ENCODE measurements at places on chromosomes 1 and 21.

- DNase-seq: no peak
These were observed 46.9 kb downstream of the SLC45A1 start for GRCh38 chr1:8364528-8365442.

DNA sequence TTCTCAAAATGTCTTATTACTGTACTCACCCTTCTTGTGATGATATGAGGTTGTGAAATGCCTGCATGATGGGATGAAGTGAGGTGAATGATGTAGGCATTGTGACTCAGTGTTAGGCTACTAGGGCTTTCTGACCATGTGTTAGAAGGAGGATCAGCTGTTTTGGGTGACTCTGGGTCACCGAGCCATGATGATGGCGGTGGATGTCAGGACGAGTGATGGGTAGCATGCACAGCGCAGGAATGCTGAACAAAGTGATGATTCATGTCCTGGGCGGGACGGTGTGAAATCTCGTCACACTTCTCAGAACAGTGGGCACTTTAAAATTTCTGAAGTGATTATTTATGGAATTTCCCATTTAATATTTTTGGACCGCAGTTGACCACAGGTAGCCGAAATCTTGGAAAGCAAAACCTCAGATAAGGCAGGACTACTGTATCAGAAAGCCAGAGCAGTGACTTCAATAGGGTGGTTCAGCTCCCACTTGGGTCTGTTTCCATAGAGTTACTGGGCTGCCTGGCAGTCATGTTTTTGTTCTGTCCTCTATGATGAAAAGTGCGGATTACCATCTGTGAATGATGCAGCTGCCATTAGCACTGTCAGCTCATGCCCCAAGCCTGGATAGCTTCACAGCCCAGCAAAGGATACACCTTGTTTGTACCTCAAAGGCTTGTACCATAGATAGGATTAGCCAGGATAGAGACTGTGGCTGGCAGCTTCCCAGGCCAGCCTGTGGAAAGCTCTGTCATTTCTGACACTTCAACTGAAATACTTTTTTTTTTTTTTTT lies 26.6 kb downstream of the IL6R start:
- no peak for DNase-seq

DNA sequence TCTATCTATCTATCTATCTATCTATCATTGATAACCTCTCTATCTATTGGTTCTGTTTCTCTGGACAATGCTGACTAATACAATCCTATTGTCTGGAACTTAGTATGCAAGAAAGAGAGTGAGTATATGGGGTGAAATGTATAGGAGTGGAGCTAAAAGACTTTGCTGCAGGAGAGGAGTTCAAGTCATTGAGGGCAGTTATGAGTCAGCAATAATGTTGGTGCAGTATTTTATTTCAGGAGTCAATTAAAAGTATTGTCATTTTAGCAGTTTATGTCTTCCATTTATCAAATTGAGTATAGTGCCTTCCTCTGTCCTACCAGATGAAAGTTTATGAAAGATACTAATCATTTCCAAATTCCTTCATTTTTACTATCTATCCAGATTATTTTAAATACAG lies 55.8 kb downstream of the MAP3K7CL start:
- no peak for DNase-seq

DNA sequence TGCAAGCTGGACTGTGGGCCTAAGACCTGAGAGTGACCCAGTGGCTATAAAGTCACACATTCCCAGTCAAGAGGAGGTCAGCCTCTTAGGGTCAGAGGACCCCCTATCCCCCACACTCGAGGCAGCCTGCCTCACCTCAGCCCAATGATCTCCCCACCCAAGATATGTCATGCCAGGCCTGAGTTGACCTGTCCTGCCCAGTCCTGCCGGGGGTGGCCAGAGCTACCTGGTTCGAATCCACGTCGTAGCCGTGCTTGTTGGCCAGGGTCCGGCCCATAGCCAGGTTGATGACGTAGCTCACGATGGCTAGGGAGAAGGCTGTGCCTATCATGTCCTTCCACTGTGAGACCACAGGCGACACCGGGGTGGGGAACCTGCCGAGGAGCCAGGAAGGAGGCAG lies 15.6 kb downstream of the SLC26A9 start:
- DNase-seq: no peak

DNA sequence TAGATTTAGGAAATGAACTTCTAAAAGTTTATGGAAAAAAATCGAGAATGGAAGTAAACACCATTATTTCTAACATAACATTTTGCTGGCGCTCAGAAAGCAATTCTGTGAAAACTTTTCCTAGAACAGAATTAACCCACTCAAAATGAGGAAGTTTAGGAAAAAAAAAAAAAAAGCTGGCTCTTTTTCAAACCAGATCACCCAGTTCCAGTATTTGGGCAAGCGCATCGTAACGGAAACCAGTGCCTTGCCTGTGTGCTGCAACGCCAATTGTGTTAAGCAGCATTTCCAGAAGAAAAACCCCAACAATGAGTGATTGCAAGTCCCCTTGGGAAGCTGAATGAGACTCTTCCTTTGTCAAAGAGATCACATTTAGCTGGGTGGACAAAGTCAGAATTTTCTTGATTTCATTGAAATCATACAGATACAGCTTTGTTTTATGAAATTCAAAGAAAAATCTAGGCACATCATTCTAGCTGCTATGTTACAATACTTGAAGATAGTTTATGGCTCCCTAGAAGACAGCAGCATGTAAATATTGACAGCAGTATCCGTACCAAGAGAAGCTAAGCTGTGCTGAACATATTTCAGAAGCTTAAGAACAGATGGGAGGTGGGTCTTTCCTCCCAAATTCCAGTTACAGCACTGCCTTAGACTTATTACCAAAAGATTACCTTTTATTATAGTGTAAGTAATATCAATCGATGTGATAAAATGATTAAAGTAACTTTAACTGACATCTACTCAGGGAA lies 113.4 kb downstream of the ERG start:
- no peak for DNase-seq

GRCh38 chr1:43563876-43564539 lies 33.3 kb downstream of the PTPRF start:
- DNase-seq: no peak

All from stimulated activated CD4-positive, alpha-beta T cell treated with anti-CD3 and anti-CD28 coated beads, Interleukin-1b, Interleukin-23, amount 100 ng/mL, for 24 hours (primary cell).